ENCODE measurements at places on chromosomes 2 and 18.

DNA sequence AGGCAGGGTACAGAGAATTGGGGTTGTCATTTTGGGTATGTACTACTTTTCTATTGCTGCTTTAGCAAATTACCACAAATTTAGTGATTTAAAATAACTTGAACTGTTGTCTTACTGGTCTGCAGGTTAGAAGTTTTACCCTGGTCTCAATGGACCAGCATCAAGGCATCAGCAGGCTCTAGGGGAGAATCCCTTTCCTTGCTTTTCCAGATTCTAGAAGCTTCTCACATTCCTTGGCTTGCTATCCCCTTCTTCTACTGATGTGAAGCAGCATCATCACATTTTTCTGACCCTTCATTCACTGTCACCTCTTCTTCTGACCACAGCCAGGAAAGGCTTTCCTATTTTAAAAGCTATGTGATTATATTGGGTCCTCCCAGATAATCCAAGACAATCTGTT lies 237.8 kb upstream of the RBMS1 start:
- DNase-seq: no peak

DNA sequence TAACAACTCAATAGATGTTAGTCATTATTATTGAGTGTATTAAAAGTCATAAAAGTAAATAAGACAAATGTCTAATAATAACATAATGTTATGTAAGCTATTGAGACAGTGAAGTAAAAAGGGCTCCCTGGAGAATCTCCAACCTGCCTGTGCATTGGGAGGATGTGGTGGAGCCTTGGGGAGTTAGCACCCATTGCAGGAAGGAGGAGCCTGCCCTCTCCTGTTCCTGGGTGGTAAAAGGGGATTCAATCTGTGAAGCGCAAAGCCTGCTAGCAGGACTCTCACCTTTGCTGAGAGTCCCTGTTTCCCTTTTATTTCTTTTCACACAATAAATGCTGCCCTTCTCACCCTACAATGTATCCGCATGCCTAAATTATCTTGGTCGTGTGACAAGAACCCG lies 206.1 kb downstream of the RAB3GAP1 start:
- no peak for DNase-seq

DNA sequence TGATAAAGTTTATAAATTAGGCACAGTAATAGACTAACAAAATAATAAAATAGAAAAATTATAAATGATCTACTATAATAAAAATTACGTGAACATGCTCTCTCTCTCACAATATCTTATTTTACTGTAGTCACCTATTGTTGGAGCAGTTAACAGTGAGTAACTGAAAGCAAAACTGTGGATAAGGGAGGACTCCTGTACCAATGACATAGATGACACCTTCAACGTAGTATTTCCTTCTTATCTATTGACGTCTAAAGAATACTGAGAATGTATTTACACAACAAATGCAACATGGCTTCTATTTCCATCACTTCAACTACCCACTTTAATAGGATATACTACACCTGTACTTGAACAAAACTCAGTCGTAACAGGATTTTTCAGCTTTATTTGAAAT lies 31.5 kb downstream of the HNRNPLL start:
- DNase-seq: no peak

GRCh38 chr2:151843691-151844061 lies 15.5 kb upstream of the ARL5A start:
- no peak for DNase-seq

DNA sequence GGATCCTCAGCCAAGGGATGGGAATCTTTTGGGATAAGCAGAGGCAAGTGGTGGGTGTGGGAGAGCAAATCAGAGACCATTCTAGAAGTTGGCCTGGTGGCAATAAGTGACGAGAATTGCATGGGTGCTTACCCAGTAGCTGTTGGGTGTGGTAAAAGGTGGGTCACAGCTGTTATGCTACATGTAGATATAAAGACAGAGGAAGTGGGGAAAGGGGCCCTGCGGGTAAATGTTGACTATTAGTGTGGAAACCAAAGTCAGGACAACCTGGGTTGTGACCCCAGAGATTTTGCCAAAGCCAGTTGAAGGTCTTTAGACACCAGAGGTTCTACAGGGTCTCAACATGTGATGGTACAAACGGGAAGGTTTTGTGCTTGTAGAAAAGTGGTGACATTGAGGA lies 443.6 kb upstream of the HNRNPA3 start:
- no peak for DNase-seq

DNA sequence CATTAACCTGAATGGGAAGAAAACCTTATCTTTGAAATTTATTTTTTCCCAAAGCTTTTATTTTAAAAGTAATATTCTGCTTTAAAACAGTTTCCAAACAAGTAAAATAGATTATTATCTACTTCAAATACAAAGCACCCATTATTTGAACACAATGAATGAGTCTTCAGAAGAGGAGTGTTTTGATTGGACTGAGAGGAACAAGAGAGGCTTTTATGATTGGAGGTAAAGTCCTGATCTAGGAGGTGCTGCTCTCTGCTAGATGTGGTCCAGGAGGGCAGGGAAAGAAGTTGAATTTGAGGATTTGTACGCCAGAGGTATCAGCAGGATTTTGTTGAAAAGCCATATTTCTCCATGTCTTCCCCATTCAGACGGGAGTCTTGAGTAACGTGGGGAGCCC lies 900.7 kb downstream of the SOCS6 start:
- no peak for DNase-seq

GRCh38 chr18:39596221-39596620 lies 2030.6 kb upstream of the CELF4 start:
- no peak for DNase-seq

GRCh38 chr18:45386041-45386655 lies 229.1 kb upstream of the SLC14A2 start:
- peak; percentile 2 for DNase-seq
